ENCODE measurements at places on chromosomes 2 and 18.

DNA sequence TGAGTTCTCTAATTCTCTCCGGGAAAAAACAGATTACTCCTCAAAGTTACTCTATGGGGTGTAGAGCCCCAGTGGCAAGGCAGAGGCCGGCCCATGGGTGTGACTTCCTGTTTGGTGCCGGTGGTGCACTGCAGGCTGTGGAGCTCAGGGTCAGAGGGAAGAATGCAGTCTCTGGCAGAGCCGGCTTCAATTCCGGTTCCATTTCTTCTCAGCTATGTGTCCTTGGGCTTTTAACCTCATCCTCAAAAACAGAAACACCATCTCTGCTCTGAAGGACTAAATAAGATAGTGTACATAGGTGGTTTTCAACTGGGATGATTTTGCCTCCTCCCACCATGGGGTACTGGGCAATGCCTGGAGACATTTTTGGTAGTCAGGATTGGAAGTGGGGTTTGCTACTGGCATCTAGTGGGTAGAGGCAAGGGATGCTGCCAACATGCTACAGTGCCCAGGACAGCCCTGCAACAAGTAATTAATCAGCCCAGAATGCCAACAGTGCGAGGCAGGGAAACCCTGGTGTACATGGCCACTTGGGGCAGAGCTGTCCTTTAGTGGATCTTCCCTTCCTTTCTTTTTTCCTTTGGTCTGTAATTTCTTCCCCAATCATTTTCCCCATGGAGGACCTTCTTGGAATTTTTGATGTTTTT lies 81.2 kb downstream of the INSIG2 start:
- DNase-seq: no peak

DNA sequence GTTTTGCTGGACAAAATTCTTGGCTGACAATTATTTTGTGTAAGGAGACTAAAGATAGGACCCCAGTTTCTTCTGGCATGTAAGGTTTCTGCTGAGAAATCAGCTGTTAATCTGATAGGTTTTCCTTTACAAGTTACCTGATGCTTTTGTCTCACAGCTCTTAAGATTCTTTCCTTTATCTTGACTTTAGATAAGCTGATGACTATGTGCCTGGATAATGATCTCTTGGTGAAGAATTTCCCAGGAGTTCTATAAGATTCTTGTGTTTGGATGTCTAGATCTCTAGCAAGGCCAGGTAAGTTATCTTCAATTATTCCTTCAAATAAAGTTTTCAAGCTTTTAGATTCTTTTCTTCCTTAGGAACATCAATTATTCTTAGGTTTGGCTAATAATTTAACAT lies 534.8 kb upstream of the LRRTM4 start:
- DNase-seq: no peak

DNA sequence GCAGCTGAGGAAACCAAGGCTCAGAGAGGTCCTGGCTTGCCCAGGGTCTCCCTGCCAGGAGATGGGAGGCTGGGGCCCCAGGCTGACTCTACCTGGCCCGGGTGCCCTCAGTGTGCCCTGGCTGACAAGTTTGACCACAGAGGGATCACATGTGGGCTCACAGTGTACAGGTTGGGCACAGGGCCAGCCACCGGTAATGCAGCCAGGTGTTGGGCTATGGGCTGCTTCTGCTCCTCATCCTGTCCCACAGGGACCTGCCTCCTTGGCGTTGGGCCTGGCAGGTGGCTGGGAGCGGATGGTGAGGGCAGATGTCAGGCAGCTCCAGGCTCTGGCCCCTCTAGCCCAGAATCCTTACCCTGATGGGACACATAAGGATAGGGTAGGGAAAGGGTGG lies 250.5 kb downstream of the LOXHD1 start:
- DNase-seq: no peak

DNA sequence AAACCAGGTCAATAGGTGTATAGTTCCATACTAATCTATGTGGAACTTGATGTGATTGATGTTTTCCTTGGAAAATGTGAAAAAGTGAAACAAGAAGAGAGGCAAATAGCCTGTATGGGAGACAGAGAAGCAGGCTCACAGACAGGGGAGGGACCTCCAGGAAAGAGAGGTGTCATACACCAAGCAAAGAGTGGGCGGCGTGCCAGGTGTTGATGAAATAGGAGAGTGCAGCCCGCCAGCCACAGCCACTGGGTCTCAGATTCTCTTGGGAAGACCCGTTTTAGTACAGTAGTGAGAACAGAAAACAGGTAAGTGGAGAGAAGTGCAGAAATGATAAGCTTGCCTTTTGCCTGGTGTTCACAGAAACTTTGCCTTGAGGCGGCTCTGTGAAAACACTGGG lies 301.9 kb downstream of the ZNF407 start:
- DNase-seq: no peak

- DNase-seq: no peak
Measured at GRCh38 chr18:32730620-32731091, 42.2 kb downstream of the KLHL14 start.

- no peak for DNase-seq
Measured at GRCh38 chr18:48514786-48515185, 24.0 kb upstream of the CTIF start.

DNA sequence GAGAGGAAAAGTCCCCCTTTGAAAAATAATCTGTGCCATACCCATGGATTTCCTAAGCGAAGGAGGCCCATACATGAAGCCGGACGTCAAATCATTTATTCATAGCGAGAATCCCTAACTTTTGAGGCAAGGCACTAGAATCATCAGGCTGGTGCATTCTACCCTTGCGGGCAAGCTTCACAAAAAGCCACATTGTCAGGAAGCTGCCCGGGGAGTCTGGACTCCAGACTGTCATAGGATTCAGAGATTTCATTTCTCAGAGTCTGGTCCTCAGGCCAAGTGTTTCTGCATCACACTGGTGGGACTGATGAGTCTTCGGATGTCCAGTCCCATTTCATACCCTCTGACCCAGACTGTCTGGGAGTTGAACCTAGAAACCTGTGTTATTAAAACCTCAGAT lies 8.9 kb downstream of the SLC9A4 start:
- DNase-seq: no peak

DNA sequence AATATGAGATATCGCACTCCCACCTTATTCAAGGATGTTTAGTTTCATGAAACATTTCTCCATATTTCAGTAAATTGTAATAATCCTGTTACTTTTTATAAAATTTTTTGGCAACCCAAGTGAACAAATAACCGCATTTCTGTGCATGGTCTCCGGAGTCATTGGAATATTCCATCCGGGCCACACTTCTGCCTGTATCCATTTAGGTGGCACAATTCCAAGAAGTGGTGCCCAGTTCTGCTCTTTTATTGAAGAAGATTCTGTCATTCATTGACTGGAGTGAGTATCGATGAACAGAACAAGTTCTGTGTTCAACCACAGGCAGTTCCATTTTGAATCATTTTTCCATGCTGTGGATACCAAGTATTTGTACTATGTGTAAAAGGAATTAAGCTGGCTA lies 26.6 kb upstream of the ICOS start:
- DNase-seq: no peak

- DNase-seq: no peak
Measured at GRCh38 chr2:45851576-45852304, 200.3 kb downstream of the PRKCE start.

DNA sequence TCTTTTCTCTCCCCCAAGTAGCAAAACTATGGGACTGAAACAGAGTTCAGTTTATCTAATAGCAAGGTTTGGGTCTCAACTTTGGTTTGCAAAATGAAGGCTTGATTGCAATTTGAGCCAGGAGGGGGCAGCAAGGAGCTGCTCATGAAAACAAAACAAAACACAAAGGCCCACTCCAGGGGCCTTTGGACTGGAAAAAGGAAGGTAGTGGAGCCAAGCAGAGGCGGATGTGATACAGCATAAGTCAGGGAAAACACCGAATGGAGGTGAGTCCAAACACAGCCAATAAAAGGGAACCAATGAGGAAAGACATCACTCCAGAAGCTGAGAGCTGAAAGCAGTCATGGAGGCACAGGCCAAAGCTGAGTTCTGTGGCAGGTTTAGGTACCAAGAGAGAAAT lies 799.7 kb upstream of the ACVR2A start:
- peak; percentile 47 for DNase-seq

- no peak for DNase-seq
Measured at GRCh38 chr18:12599543-12599942, 58.4 kb downstream of the SPIRE1 start.

DNA sequence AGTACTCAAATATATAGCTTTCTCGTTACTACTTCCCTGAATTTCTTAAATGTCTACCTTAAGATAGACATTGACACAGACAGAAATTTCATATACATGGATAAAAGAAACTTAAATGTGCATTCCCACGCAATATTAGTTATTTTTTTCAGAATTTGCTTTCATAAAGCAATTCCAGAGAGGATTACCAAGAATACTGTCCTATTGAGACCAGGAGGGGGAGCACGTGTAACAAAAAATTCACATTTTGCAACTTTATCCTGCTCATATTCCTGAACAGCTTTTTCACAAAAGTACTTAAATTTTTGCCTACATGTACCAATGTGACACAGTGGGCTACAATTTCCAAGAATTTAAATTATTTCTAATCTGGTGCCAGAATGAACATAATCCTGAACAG lies 30.7 kb upstream of the ERCC3 start:
- no peak for DNase-seq

Data from activated CD4-positive, alpha-beta T cell treated with anti-CD3 and anti-CD28 coated beads for 4 hours (primary cell).